Bronchial epithelial cell (primary cell): ENCODE measurements at places on chromosomes 11 and 22. TPM values are rescaled to one million over a fixed set of nuclear protein-coding genes. Genes with fewer than 3 reads are reported as not detected.

FXYD6 gene
- total RNA-seq, result not detected in 2 replicates

GRCh38 chr11:34655335-34656008 lies 34.6 kb downstream of the EHF start:
- peak; percentile 83 for DNase-seq

RASL10A gene
- total RNA-seq, result not detected in 2 replicates

SCARF2 gene
- 0.26 and 0.53 TPM in 2 replicates for total RNA-seq

DNA sequence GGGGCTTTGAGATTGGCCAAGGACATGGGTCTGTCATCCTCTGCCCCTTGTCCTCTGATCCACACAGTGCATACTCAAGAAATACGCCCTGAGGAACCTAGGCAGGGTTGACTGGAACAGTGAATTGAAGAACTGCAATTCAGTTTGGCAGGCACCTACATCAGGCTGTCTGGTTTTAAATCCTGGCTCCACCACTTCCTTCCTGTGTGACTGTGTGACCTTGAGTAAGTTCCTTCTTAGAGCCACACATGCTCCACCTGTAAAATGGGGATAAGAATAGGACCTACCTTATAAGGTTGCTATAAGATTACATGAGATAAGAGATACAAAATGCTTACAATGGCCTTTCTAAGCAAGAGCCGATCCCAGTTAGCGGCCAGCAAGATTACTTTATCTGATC lies 15.8 kb upstream of the TCF20 start:
- no peak for DNase-seq

DNA sequence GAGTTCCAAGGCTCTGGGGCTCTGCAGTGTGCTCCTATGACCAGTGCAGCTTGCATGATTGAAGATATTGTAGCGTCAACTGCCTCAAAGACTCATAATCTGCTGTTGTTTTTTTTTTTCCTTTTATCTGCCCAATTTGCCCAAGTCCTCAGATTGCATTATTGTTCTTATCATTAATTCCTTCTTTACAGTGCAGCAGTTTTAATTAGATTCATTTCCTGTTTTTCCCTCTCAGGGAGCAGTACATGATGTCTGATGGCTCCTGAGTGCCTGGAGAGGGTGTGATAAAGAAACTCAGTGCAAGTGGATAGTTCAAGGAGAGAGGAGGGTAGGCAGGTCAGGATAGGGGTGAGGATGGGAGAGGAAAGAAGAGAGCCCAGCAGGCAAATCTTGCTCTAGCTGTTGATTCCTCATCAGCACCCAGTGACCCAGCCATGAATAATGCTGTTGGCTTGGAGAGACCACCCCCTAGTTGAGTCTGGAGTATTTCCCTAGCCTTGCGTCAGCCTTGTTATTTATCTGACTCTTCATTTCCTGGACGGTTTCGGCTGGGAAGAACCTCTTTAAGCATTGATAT lies 219.6 kb upstream of the SESN3 start:
- no peak for DNase-seq

DNA sequence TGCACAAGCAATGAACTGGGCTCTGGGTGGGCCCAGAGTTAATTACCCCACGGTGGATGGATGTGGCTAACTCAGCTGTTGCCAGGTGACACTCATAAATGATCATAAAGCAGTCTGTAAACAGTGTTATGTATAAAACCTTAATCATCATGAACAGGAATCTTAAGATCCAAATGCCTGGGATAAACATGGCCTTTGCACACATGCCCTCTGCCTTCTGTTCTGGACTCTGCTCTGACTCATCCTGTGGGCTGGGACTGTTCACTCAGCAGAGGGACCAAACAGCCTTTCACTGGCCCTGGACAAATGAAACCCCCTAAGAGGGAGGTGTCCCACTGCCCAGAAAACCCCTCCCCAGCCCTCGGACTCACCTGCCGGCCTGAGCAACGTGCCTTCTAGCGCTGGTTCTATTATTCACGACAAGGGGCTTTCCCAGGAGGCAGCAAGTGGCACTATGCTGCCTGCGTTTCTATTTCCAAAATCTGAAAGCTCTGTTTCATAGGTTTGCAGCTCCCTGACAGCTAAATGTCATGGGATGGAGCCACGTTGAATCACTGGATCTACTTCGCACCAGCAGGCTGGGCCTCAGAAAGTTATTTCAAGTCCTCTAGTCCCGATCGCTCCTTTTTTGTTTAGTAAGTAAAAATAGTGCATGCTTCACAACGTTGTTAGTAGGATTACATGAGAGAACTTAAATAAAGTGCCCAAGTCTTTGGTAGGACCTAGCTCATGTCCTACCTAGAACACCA lies 53.0 kb downstream of the LARGE1 start:
- DNase-seq, result no peak

BTG4 gene
- 0.26 and 0.51 TPM in 2 replicates for total RNA-seq

- DNase-seq, result no peak
Measured at GRCh38 chr11:95750101-95750500, 39.5 kb downstream of the FAM76B start.

GRCh38 chr22:46758867-46759290 lies 3.6 kb upstream of the TBC1D22A start:
- peak; percentile 62 for DNase-seq

DNA sequence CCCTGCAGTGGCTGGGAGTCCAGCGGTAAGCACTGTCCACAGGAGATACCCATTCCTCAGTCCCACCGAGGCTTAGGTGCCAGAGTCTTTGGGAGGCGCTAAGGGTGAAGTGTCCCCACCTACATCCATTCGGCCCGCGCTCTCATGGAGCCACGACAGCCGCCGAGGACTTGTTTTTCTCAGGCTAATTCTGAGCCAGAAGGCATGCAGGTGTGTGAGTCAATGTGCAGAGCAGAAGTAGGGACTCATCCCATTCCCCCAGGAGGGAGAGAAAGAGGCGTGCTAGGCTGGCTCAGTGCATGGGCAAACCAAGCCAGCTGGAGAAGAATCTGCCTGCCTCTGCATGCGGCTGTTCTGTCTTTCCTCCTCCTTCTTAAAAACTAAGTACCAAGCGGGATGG lies 46.6 kb downstream of the KCNC1 start:
- peak; percentile 27 for DNase-seq

DNA sequence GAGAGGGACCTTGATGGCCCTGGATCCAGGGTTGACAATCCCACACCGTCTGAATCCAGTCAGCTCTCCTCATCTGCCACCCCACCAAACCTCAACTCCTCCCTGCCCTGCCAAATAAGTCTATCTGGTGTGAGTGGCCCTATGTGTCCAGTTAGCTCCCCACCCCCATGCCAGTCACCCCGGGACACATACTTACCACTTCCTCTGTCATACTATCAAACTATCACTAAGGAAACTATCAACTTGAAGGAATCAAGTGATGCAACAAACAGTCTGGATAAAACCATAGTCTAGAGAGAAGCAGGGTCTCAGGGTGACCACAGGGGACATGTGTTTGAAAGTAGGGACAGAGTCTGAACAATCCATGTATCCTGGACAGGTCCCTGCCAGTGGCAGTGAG lies 13.2 kb upstream of the CSF2RB start:
- DNase-seq, result no peak

- no peak for DNase-seq
Measured at GRCh38 chr11:121337078-121337477, 44.5 kb downstream of the SC5D start.

ABCC8 gene
- total RNA-seq, result not detected in 2 replicates

CCDC87 gene
- under 0.01 TPM in 2 replicates for total RNA-seq

DNA sequence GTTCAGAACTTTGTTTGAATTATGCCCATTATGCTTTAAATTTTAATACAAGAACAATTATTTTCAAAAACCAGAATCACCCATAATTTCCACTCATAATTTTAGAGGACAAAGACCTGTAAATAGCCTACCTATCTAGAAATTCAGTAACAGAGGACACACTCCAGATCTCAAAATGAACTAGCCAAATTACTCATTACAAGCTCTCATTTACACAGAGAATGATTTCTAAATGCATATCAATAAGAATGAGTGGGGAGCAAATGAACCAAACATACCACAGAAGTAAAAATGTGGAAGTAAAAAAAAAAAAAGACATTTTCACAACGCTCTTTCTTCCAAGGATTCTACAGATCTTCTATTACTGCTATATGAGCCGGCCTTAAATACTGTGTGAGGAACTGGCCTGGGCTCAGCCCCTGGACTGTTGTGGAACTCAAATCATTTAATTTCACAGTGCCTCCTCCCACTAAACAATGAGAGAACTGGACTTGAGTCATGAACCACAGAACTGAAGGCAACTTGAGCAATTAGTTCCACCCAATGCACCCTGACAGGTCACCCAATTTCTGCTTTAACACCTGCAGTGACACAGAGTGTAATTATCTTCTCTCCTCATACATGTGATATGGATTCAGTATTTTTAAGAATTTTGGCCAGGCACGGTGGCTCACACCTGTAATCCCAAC lies 8.0 kb downstream of the MRTFA start:
- peak; percentile 81 for DNase-seq

FZD4 gene
- 0.38 and 0.53 TPM in 2 replicates for total RNA-seq

DNA sequence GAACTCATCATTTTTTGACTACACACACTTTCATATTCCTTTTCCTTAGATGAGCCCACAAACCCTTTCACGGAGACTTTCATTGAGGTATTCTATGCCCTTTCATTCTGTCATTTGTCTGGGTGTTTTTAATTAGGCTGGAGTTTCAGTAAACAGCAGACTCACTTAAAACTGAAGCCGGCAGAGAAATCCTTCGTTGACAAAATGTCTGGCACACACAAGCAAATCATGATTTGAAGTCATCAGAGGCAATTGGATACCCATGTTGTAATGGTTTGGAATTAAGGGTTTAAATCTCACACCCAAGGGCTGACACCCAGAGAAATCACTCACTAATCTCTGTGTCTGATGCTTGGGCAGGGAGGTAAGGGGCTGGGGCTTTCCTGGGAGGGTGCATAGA lies 127.1 kb downstream of the EHF start:
- DNase-seq, result no peak

DNA sequence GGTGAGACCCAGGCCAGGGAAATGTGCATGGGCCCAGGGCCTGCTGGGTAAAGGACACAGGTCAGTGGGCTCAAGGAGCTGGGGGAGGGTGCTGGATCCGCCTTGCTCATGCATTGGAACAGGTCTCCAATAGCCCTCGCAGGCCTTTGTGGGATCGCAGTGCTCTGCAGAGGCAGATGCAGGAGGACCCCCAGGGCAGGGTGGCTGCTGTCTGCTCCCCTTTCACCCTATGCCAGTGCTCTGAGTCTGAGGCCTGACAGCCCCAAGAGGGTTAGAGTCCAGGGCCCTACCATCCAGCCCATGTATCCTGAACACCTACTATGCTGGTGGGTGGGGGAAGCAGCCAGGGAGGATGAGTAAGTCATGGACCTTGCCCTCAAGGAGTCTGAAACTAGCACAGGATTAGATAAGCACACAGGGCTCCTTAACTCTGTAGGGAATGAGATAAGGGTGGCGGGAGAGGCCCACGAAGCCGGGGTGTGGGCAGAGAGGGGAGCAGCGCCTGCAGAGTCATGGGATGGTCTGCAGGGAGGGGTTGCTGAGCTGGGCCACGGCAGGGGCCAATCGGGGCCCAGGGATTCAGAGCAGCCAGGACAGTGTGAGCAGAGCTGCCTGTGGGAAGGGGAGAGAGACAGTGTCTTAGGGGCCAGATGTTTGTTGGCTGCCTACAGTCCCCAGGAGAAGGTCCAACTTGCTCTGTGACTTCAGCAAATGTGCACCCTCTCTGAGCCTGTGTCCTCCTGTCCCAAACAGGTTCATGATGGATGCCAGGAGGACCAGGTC lies 10.5 kb upstream of the EHD1 start:
- no peak for DNase-seq

DNA sequence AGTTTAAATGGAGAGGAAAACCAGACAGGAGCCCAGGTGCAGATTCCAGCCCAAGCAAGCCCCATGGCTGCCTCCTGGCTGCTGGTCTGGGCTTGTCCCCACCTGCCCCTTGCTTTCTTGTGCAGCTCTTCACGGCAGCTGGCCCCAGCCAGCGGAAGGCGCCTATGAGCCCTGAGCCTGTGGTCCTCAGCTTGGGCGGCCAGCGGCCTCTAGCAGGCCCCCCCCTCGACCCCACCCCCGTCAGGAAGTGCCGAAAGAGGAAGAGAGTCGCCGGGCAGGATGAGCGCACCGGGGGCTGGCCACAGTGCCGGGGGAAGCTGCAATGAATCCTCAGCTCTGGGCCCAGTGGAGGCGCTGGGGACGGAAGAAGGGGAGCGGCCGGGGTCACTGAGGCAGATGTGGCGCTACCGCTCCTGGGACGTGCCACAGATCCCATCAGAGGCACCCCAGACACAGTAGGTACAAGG lies 2.1 kb upstream of the DGKZ start:
- DNase-seq, result peak; percentile 88

NFAM1 gene
- not detected in 2 replicates for total RNA-seq

DNA sequence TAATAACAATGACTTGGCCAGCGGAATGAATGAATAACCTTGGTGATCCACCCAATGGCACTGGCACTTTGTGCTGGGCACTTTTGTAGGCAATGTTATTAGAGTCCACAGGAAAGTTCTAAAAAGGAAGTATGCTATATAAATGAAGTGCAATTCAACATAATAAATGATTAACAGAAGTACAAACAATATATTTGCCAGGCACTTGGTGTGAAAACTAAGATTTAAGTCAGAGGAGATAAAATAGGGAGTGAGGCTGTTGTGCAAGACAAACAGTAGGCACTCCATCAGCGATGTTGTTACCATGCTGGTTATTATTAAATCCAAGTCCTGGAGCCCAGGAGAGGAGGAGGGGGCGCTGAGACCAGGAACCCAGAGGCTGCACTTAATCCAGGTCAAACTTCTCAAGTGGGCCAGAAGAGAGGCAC lies 173.8 kb downstream of the LARGE1 start:
- DNase-seq, result no peak

SMC1B gene
- not detected in 2 replicates for total RNA-seq

WNT11 gene
- total RNA-seq, result 0.13 TPM in 1 of 2 replicates, not detected in the other

GRCh38 chr11:131253656-131254151 lies 116.7 kb upstream of the NTM start:
- DNase-seq, result no peak

PATE2 gene
- not detected in 2 replicates for total RNA-seq

DNA sequence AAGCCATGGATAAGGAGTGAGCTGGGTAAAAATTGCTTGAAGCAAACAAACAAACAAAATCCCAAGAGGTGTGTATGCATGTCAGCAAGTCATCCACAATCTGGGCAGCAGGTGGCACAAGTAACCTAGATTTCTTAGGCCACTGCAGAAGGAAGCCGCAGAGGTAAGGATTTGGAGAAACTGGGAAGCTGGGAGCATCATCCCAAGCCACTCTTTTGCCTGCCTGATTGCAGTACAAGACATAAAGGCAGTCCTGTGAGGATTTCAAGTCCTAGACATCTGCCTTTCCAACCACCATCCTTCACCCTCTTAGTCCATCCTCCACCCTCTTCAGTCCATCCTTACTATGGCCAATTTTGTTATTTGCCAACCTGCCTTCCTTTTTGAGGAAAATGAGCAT lies 67.2 kb upstream of the BMAL1 start:
- DNase-seq, result peak; percentile 81

GRCh38 chr22:47307326-47307725 lies 544.9 kb downstream of the TBC1D22A start:
- peak; percentile 4 for DNase-seq
